Stimulated activated CD8-positive, alpha-beta memory T cell treated with anti-CD3 and anti-CD28 coated beads, Interleukin-2, amount 100 ng/mL, for 1 hour (primary cell): ENCODE measurements at places on chromosomes 12 and 14.

DNA sequence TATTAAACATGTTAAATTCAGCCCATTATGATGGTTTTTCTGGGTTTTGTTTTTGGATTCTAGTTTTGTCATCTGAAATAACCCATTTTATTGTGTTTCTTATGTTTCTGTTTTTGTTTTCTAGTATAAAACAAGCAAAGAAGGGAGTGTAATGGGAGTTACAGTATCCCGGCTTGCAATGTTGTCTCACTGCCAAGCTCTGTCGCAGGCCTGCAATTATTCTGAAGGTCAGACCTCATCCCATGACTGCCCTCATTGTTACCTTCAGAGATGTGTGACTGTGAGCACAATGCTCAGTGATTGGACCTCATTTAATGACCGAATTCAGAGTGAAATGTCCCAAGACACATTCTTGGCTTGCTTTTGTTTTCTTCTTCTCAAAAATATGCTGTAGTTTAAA lies 73.0 kb upstream of the ATF1 start:
- DNase-seq: no peak

- peak; percentile 47 for DNase-seq
Measured at GRCh38 chr12:112978163-112979040, at the start of gene OAS2. TSS of gene OAS2 (plus strand) at chr12:112978519. CDS start at chr12:112978609, 90 bp downstream.

DNA sequence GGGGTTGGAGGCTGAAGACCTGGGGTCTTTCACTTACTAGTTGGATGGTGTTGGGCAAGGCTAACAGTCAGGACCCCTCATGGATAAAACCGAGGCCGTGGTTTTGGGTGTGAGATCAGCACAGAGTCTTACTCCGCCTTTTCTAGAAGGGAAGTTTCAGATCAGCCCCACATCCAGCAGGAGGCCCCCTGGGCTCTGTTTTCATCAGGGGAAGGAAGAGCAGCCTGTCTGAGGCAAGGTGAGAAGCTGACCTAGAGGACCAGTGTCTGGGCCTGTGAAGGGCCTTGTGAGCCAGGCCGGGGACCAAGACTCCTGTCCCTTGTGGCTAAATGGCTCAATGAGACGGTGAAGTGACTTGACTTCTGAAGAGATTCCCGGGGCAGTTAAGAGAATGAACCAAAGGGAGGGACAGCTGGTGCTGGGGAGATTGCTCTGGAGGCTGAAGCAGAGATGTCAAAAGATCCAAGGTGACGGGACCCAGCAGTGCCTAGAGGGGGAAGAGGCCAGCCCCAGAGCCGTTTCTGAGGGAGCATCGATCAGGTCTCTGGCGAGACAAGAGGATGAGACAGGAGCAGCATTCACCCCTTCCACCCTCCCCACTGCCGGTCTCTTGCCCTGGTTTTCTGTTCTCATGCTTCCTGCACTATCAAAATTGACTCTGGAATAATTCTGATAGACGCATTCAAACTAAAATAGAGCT lies 40.1 kb upstream of the TSPAN9 start:
- DNase-seq: no peak

DNA sequence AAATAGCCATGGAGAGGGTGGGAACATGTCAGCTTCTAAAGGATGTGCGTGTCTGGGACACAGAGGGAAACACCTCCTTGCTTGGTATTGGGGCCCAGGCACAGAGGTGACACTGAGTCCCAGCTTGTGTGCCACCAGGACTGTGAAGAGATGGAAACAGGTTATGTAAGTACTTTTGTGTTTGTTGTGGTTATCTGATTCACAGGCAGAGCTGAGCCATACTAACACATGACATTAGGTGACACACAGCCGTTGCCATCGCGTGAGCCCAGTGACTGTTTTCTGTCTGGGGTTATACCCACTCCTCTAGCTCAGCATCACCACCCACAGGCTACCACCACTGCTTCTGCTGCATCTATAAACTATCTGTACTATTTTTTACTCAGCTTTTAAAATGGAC lies 12.1 kb upstream of the FLVCR2 start:
- no peak for DNase-seq

GRCh38 chr12:106152334-106152733 lies 13.6 kb upstream of the NUAK1 start:
- no peak for DNase-seq

GRCh38 chr12:67921286-67921685 lies 68.0 kb upstream of the IFNG-AS1 start:
- no peak for DNase-seq

DNA sequence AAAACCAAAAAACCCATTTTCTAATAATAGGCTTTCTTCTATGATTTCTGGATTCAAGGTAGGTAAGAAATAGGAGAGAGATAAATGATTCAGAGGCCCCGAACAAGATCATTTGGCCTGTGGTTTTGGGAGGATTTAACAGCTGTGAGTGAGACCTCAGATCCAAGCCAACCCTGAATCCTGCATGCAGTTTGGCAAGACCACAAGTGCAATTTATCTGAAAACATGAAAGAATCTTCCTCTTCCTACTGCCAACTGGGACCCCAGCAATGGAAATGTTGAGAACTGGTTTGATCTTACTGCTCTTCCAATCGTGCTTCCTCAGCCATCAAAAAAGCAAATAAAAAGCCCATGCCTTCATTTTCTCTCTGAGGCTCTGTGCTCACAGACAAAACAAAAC lies 519.7 kb upstream of the TBX3 start:
- no peak for DNase-seq

- DNase-seq: no peak
Measured at GRCh38 chr12:20109676-20110075, 258.7 kb upstream of the PDE3A start.

DNA sequence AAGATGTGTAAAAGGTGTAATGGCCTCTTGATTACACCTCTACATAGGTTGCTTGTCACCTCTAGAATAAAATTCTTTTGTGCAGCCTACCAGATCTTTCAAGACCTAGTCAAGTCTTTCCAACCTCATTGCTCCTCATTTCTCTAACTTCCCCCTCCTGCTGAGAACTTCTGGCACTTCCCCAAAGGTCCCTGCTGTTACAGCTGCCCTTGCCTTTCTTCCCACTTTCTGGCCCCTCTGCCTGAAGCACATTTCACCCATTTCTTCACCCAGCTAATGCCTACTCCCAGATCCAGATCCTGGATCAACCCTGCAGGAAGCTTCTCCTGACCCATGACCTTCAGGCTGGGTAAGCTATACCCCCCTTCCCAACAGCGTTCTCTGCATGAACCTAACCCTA lies 1.5 kb downstream of the TSHR start:
- DNase-seq: no peak

GRCh38 chr12:18583655-18584054 lies 154.2 kb downstream of the PLCZ1 start:
- no peak for DNase-seq

GRCh38 chr12:34335819-34336262 lies 313.5 kb downstream of the ALG10 start:
- no peak for DNase-seq

DNA sequence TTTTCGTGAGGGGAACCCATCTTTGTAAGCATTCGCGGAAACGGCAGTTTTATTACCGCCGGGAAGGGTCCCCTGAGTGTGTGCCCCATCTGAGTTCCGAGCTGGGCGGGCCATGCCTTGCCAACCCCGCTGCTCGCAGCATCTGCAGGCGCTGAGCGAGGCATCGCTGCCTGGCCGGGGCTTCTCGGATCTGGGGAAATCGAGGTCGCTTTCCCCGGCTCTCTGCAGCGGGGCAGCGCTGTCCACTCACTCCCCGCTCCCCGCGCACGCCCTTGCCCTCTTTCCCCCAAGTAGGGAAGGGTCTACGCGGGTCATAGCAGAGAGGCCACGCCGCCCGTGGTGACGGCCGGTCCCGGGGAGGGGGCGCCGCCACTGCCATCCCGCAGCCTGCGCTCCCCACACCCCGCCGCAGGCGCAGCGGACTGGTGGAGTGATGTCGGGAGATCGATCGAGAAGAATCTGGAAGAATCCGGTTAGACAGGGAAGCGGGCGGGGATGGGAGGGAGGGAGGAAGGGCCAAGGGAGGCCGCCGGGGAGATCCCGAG lies 507 bp upstream of the FKBP4 start:
- DNase-seq: peak; percentile 6

DNA sequence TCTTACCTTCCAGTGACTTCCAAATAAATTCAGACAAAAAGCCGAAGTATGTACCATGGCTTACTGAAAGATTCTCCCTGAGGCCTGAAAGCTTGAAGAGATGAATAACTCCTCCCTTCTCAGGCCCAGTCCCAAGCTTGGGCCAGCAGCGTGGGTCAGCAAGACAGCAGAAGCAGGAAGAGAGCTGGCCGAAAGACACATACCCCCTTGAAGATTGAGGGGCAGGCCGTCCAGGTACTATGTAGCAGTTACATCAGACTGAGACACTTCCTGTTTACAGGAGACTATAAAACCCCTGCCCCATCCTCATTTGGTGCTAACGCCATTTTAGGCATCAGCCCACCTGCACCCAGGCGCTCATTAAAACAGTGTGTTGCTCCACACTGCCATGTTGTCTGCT lies 15.0 kb downstream of the NDUFA12 start:
- no peak for DNase-seq

DNA sequence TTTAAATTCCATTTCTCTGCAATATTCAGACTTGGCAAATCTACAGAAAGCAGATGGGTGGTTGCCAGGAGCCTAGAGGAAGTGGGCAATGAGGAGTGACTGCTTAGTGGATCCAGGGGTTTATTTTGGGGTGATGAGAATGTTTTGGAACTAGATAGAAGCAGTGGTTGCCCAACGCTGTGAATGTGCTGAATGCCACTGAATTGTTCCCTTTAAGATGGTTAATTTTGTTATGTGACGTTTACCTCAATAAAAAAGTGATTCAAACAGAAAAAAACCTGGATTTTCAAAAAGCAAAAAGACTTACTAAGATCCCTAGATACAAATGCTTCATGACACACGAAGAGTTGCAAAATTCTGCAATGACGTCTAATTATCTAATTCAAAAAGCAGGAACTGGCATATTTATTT lies 34.2 kb downstream of the DAO start:
- no peak for DNase-seq

- DNase-seq: no peak
Measured at GRCh38 chr14:103216857-103217256, 93.6 kb downstream of the TNFAIP2 start.
